ENCODE measurements at places on chromosomes 2 and 18.

GRCh38 chr2:156112323-156112722 is 220.2 kb downstream of the NR4A2 start:
- DNase-seq, result no peak

DNA sequence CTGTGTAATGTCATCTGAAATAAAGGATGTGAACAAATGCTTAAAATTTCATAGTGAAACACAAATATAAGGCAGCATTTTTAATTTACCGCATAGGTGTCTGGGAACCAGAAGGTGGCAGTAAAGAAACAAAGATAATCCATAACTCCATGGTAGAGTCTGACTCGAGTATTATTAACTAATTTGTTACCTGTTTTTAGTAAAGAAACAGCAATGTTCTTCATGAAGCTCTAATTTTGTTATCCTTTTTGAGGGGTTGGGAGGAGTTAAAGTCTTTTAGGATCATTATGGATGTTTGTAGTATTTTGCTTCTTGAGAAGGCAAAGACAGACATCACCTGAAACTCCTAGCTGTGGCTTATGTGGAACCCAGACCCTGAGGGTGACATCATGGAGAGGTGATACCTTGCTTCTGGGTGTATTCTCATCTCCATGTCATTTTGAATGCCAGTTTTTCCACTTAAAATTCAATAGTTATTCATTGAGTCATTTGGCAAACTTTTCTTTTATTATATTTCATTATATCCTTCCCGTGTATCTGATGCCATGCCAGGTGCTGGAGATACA is 286.2 kb upstream of the EPAS1 start:
- DNase-seq, result peak; percentile 80

GRCh38 chr2:54053830-54054229 is 61.6 kb upstream of the ACYP2 start:
- DNase-seq, result no peak

DNA sequence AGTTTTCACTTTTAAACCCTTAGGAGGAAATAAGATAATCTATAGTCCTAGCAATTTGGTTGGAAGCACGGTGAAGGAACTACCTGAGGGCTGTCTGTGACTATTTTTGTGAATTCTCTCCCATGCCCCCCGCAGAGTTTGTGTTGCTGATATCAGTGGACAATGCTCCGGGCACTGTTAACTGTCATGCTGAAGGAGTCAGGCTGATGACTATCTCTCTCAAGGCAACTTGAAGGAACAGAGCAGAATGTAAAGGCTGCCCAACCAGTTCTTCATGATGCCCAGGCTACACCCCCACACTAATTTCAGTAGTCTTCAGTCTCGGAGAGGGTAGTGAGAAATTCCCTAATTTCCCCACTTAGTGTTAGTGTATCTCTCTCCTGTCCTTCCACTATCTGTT is 21.6 kb upstream of the RAB6C start:
- DNase-seq, result no peak

DNA sequence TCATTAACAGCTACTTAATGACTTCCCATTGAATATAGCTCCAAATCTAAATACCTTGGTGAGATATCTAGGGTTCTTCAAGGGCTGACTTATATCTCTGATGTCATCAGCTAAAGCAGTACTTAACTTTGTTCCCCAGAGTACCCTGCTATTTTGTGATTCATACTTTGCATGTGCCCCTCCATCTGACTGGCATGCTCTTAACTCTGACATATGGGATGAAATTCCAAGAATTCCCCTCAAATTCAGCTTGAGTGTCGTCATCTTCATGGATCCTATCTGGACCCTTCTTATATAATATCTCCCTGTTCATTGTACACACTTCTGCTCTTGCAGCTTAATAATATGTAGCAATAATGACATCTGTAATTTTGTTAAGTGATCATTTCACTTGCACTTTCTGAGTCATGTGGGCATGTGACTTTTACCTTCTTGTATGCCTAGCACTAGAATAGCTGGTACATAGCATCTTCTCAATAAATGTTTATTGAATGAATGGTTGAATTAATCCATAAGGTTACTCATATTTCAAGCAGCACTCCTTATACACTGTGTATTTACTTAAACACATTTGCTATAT is 172.9 kb downstream of the WDR7 start:
- DNase-seq, result peak; percentile 24

GRCh38 chr2:111975053-111975552 is 76.7 kb downstream of the MERTK start:
- DNase-seq, result peak; percentile 99

- no peak for DNase-seq
These were observed 30.9 kb upstream of the RPL31 start for GRCh38 chr2:100971221-100971620.

- DNase-seq, result no peak
These were observed 257.4 kb downstream of the ASXL3 start for GRCh38 chr18:33835419-33835818.

- DNase-seq, result no peak
These were observed 182.8 kb downstream of the EIPR1 start for GRCh38 chr2:3194828-3195227.

All from ELR (cell line).